ENCODE measurements at places on chromosomes 5 and 9.

GRCh38 chr5:53259176-53259575 lies 149.6 kb upstream of the MOCS2 start:
- no peak for DNase-seq

- DNase-seq: peak; percentile 20
Observed at GRCh38 chr5:8864053-8864452, 681.8 kb downstream of the SEMA5A start.

- no peak for DNase-seq
Observed at GRCh38 chr5:136337788-136338187, 27.6 kb downstream of the TRPC7 start.

- no peak for DNase-seq
Observed at GRCh38 chr9:75086541-75087288, 1.2 kb downstream of the NMRK1 start.

- DNase-seq: peak; percentile 72
Observed at GRCh38 chr5:91850031-91850430, 466.9 kb upstream of the ARRDC3 start.

- DNase-seq: peak; percentile 64
Observed at GRCh38 chr5:169162407-169162806, 138.5 kb downstream of the SLIT3 start.

- no peak for DNase-seq
Observed at GRCh38 chr9:124174433-124174832, 83.3 kb upstream of the NEK6 start.

GRCh38 chr5:142958944-142959682 lies 188.9 kb downstream of the ARHGAP26 start:
- no peak for DNase-seq

DNA sequence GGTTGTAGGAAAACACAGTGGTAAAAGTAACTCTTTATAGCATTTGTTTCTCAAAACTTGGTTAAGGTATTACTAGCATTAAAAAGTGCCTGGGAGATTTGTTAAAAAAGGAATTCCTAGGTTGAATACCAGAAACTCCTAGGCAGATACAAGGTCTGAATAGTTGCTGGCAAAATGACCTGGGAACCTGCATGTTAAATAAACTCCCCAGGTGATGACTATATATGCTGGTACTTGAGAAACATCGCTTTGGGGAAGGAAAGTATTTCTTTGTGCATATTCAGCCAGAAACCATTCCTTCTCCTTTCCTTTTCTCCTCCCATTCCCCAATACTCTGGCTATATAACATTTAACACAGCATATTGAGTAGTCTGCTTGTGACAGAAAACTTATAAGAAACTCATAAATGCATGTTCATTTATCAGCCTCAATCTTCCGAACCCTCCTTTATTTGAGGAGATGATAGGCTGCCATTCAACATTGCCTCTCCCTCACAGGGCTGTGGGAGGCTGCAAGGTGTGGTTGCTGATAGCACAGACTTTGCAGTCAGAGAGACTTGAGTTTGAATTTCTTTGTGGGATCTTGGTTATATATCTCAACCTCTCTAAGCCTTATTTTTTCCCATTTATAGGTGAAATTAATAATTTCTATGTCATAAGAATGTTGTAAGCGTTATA lies 28.7 kb downstream of the PCSK1 start:
- no peak for DNase-seq

- no peak for DNase-seq
Observed at GRCh38 chr9:110975969-110976368, 62.3 kb downstream of the LPAR1 start.

DNA sequence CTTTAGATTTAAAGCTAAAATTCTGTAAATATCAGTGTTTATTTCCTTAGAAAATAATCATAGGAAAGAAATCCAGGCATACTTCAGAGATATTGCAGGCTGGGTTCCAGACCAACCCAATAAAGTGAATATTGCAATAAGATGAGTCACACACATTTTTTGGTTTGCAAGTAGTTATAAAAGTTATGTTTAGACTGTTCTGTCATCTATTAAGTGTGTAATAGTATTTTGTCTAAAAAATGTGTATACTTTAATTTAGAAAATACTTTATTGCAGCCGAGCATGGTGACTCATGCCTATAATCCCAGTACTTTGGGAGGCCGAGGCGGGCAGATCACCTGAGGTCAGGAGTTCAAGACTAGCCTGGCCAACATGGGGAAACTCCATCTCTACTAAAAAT lies 6.9 kb upstream of the RIC1 start:
- DNase-seq: peak; percentile 93

DNA sequence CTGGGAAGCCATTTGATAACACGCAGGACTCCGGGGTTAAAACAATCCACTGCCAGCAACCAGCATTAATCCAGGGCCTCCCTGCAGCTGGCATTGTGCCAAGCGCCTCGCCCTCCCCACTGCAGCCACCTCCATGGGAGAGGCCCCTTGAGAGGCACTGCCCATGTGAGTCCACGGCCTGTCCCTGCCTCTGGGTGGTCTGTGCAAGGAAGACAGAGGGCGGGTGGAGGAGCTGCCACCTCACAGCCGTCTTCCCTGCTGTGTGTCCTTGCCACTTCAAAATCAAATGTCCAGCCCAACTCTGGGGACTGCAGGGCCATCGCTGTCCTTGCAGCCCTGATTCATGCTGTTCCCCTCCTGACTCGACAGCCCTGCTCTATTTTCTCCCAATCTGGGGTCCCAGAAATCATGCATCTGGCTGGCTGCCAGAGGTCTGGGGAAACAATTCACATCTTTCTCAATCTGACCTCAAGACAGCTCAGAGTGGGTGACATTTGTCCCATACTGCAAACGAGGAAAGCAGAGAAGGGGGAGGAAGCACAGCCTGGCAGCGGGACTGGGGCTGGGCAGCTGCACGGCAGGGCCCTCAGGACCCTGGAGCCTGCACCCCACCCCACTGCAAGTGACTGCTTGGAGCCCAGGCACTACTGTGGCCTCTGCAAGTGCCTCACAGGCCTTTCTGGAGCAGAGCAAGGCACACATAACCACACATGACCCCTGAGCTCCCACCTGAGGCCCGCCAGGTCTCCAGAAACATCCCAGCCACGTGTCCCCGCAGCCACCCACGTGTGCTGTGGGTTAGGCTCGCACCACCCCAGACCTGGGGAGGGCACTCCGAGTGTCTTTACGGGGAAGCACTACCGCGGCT lies 15.7 kb downstream of the BRD3OS start:
- DNase-seq: no peak

- no peak for DNase-seq
Observed at GRCh38 chr9:126386776-126387175, 60.1 kb downstream of the MVB12B start.

GRCh38 chr9:115034801-115035200 lies 83.2 kb downstream of the TNC start:
- peak; percentile 89 for DNase-seq

DNA sequence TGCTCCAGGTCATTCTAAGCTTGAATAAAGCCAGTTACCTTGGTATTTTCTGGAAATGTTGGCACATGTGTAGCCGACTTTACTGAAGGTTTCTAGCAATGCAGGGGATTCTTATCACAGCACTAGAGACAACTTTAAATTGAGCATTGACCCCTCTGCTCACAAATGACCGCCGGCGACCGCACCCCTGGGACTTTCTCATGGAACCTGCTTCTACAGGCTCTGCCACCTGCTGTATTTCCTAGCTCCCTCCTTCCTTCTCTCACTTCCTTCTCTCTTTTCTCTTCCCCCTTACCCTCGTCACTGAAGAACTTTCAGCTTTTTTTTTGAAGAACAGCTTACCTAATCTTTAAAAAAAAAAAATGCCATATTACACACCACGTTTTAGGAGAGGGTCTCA lies 30.9 kb upstream of the DAB2 start:
- no peak for DNase-seq

GRCh38 chr5:73437101-73437776 lies 11.3 kb downstream of the FOXD1 start:
- peak; percentile 85 for DNase-seq

- no peak for DNase-seq
Observed at GRCh38 chr9:37036371-37036775, 2.3 kb upstream of the PAX5 start.

- DNase-seq: no peak
Observed at GRCh38 chr9:92666912-92667532, 2.9 kb downstream of the IPPK start.

DNA sequence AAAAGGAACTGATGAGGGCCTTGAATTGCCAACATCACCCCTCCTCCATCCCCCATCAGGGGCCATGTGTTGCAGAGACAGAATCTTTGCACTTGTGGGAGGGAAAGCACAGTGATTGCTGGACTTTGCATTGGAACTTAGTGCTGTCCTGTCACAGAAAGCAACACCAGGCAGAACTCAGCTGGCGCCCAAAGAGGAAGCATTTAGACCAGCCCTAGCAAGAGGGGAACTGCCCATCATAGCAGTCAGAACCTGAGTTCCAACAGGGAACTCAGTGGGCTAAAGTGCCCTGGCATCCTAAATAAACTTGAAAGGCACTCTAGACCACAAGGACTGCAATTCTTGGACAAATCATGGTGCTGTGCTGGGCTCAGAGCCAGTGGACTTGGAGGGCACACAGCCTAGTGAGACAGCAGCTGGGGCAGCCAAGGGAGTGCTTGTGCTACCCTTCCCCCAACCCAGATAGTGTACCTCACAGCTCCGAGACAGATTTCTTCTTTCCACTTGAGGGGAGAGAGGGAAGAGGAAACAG lies 128.1 kb downstream of the ACTL7B start:
- DNase-seq: no peak
